ENCODE measurements at places on chromosomes 2 and 18.

DNA sequence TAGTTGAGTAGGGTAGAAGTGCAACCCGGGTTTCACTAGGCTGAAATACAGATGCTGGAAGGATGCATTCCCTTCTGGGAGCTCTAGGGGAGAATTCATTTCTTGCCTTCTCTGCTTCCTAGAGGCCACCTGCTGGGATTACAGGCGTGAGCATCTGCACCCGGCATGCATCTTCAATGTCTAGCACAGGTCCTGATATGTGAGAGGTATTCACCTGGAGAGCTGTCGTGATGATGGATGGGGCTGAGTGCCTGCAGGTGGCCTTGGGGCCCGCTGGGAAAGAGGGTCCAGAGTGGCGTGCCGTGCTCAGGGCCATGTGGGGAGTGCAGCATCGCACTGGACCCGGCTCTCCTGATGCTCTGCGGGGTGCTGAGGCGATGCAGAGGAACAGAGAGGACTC lies 6.6 kb upstream of the NTSR2 start:
- no peak for DNase-seq

DNA sequence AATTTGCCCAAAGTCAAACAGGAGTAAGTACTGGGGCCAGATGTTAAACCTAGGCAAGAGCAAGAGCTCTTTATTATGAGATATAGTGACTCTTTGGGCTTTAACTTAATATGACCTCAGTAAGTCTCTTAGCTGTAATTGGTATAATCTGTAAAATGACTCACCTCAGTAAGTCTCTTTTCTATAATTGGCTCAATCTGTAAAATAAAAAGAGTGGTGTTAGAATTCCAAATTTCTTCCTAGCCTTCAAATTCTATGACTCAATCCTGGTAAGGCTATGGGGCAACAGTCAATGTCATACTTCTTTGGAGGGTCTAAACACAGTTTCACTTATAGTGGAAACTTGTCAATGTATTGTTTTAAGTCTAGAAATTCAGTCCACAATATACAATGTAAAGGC lies 1608.9 kb upstream of the PIK3C3 start:
- DNase-seq, result no peak

DNA sequence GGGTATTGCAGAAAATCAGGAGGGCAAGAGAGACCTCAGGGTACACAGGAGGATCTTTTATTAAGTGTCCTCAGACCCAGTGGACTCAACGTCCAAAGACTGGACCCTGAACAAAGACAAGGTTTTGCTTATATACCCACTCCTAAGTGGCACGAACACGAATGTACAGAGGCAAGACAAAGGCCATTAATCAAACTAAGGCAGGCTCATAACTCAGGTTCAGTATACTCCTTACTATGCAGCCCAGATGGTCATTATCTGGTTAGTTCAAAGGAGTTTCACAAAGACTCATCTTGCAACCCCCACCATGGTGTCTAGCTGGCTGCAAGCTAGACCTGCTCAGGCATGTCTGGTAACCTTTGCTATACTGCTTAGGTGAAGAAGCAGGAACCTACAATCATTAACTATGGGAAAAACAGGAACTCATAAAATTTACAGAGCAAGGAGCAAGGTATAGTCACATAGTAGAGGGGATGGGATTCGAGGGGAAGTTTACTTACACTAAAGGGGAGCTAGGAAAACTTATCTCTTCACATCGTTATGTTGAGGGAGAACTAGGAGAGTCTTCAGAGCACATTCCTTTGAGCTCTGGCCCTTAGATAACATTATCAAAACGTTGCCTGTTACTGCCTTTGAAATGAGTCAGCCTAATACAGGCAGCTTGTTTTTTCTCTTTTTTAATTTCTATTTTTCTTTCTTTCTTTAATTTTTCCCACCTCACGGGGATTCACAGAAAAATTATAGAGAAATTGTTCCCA lies 33.9 kb downstream of the SLC4A3 start:
- DNase-seq, result no peak

DNA sequence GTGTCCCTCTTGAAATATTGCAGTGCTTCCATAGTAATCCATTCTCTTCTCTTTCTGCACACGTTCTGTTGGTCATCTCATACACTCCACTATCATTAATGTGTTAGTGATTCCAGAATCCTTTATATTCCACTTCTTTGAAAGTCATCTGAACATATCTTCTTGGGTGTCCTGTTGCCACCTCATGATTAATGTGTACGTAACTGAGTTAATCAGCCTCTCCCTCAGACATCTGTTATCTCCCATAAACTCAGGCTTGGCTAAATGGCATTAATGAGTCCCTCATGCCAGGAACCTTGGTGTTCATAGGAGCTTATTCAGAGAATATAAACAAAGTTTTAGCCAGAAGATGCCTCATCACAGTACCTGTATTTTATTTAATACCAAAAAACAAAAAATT lies 126.4 kb downstream of the NCOA1 start:
- DNase-seq, result no peak

- DNase-seq, result no peak
Observed at GRCh38 chr2:150047620-150048222, 439.7 kb downstream of the RND3 start.

DNA sequence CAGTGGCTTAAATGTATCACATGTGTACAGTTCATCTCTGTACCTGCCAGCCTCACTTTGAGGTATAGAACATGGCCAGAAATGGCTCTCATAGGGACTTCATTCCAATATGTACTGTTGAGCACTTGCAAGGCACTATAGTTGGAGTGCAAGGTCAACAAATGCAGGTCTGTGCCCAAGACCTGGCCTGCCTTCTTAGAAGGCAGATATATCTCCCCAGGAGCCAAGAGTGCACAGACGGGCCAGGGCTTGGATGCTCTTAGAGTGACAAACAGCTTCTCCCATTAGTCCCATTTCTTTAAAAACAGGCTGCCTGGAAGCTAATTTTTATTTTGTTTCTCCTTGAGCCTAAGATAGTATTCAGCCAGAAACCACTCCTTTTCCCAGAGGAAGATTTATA lies 7.3 kb downstream of the TEX261 start:
- DNase-seq, result no peak

GRCh38 chr2:42801381-42801780 lies 9.0 kb upstream of the HAAO start:
- DNase-seq, result no peak

DNA sequence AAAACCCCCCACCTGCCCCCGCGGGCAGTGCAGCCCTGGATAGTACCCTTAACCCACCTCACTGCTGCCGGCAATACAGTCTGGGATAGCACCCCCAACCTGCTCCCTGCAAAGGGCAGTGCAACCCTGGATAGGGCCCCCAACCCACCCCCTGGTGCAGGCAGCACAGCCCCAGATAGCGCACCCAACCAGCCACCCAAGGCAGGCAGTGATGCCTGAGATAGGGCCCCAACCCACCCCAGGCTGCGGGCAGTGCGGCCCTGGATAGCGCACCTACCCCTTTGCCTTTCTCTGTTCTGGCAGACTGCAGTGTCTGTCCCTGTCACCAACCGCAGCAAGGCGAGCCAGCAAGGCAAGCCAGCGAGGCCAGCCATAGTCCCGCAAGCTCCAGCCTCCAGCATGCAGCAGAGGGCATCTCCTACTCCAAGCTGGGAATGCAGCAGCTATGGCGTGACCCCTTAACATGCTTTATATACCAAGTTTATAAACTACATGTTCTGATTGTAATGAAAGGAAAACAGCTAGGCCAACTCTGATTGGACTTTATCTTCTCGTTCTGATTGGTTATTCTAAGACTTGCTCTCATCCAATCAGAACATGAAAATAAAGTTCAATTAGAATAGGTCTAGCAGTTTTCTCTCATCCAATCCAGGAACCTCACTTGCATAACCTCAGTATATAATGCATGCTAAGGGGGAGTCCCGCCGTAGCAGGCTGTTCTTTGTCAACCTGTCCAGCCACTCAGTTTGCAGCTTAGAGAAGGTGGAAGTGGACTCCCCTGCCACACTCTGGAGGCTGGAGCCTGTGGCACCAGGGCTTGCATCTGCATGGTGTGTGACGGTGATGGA lies 34.1 kb upstream of the ANKRD62 start:
- no peak for DNase-seq

DNA sequence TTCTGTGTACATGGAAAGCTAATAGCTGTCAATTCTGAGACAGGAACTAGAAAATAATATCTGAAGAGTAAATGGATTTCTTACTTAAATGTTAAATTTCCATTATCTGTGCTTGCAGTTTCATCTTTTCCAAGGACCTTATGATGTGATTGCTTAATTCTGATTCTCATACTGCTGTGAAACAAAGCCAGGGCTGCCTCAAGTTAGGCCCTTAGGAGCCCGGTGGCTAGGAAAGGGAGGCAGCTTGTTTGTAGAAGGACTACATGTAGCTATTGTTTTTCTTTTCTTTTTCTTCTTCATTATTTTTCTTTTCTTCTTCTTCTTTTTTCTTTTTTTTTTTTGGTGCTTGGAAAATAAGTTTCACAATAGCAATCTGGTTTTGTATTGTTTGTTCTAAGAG lies 50.5 kb downstream of the XRCC5 start:
- no peak for DNase-seq

GRCh38 chr2:139170406-139170805 lies 390.2 kb upstream of the NXPH2 start:
- no peak for DNase-seq

GRCh38 chr18:74290794-74291471 lies 830 bp downstream of the CYB5A start:
- peak; percentile 17 for DNase-seq

DNA sequence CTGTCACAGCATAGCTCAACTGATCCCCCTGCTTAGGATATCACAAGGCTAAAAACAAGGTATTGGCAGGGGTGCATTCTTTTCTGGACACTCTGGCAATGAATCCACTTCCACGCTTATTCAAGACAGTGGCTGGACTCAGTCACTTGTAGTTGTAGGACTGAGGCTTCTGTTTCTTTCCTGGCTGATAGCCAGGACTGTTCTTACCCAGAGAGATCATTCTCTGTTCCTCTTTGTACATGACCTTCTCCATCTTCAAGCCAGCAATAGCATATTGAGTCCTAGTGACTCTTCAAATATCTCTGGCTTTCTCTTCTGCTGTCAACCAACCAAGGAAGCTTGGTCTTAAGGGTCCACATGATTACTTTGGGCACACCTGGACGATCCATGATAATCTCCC lies 241.3 kb downstream of the RBM43 start:
- DNase-seq, result no peak

DNA sequence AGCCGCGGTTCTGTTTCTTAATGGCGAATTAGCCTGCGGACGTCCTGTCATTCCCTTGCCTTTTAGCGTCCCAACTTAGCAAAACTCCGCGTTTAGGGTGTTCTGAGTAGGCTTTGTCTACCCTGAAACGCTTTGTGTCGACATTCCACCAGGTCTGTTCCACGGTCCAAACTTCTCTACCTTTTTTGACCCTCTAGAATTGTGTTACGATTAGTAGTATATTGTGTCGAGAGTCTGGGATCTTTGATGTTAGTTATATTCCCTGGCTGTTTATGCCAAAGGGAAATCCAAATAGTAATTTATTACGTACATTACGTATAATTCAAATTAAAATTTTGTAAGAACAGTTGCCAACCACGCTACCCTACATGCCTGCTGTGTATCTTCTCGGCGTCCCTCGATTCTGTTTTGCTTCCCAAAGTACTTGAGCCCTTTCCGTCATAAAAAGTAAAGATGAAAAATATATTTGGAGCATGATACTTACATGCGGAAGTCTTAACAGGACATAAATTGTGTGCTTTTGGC lies 495 bp upstream of the TTC32 start:
- DNase-seq, result no peak

GRCh38 chr2:9797086-9797485 lies 46.2 kb upstream of the TAF1B start:
- DNase-seq, result no peak

DNA sequence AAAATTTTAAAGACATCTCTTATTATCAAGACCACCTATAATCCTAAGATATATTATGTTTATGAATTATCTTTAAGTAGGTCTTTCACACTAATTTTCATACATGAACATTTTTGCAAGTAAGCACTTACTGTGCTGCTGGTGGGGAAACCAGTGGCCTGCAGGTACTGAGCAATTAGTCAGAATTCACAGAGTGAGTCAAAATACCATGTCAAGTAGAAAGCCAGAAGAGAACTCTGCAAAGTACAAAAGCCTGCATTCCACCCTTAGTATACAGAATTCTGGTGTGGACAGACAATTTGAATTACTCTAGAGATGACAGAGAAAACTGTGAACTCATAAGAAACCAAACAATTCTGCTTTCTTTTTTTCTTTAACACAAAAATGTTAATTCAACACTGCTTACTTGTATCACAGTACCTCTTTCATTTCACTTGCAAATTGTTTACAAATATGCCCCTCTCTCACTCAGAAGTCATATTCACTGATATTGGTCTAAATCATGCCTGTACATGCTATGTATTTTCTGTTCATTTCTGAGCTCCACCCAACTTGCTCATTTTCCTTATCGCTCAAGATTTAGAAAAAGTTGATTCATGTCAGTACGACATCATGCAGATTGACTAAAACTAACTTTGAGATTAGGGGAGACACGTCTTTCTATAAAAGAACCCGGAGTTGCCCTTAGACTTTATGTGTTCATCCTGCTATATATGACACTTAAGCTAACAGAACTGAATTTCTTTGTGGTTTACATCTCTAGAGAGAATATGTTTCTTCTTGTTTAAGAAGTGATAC lies 182.9 kb downstream of the IKZF2 start:
- DNase-seq, result no peak

DNA sequence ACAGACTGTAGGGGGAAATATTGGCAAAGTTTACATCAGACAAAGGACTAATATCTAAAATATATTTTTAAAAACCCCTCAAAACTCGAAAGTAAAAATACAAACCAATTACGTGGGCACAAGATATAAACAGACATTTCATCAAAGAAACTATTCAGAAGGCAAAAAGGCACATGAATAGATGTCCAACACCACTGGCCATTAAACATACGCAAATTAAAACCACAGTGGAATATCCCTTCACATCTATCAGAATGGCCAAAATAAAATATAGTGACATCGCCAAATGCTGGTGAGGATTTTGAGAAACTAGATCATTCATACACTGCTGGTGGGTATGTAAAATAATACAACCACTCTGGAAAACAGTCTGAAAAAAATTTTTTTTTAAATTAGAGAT lies 30.6 kb upstream of the PAPOLG start:
- no peak for DNase-seq

GRCh38 chr2:200307724-200308545 lies 1.4 kb downstream of the SPATS2L start:
- no peak for DNase-seq

GRCh38 chr18:56473400-56474024 lies 164.9 kb downstream of the TXNL1 start:
- no peak for DNase-seq

- DNase-seq, result no peak
Observed at GRCh38 chr2:11717623-11718022, 28.8 kb upstream of the LPIN1 start.

- no peak for DNase-seq
Observed at GRCh38 chr2:158407031-158407430, 49.5 kb downstream of the CCDC148 start.
